Adrenal gland (tissue), 19 donors: ENCODE measurements at places on chromosomes 5 and 9. TPM values are rescaled to one million over a fixed set of nuclear protein-coding genes. Genes with fewer than 3 reads are reported as not detected.

The TCF7 gene
- total RNA-seq, result 6.2 TPM

GRCh38 chr5:140011297-140011802 is 31.7 kb downstream of the NRG2 start:
- no peak overlapping the region for H3K4me3 ChIP-seq
- H3K27ac ChIP-seq, result no peak overlapping the region
- no peaks in the 10 kb centered on the region for H3K36me3 ChIP-seq

The TEX48 gene
- total RNA-seq, result not detected

The ABLIM3 gene
- 18.2 TPM for total RNA-seq

DNA sequence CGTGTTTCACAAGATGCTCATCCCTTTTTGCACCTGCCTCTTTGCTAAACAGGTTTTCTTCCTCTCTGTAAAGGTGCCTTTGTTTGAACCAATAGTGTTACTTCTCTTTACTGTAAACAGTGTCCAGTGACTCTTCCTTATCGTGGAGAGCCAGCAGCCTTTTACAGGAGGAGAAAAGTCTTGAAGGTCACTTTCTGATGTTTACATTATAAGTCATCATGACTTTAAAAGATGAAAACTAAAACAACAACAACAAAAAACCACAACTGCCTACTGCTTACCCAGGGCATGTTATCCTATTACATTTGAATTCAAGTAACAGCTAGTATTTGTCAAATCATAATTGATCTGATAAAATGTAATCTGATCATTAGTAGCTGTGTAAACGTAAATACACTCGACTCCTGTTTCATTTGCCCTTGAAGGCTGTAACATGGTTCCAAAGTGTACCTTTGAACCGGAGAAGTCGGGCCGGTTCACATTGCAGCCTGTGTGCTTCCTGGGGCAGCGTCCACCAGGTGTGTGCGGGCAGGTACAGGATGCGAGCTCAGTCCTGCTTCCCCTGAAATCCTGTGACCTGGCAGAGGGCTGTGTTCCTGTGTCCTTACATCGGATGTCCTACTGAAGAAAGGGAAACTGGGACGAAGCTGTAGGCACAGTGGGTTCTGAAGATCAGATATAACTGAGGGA is 118.1 kb downstream of the C9orf152 start:
- no peaks in the 10 kb centered on the region for H3K27me3 ChIP-seq
- no peak for DNase-seq
- H3K36me3 ChIP-seq, result no peaks in the 10 kb centered on the region
- no peaks in the 10 kb centered on the region for H3K4me1 ChIP-seq

DNA sequence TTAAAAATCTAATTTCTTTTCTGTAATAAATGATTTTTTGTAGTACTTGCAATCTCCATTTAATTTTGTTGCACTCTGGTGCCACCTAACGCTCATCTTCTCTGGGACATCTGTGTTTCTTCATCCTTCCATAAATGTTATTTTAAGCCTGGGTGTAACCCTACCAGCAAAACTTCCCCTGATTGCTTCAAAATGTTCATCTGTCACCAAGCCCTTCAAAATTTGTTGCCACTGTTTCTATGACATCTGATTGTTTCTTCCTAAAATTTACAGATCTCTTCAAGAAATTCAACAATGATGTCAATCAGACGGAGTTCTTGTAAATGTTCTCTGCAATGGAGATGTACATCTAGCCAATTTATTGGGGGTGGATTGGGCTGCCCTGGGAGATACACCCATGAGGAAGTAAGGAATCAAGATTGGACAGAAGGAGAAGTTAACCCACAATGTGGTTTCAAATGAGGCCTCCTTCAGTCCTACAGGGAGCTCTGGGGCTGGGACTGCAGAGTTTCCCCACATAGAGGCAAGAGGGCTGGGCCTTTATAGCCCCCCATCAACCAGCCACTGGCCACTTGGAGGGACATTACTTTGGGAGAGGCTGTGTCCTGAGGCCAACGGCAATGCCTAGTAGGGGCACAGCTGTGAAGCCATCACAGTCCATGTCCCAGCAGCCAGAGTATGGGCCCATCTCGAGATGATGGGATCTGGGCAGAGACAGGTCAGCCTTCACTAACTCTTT is 23.3 kb downstream of the MCTP1 start:
- H3K27ac ChIP-seq, result no peak overlapping the region
- no peak overlapping the region for H3K4me3 ChIP-seq
- DNase-seq, result no peak
- no peaks in the 10 kb centered on the region for H3K36me3 ChIP-seq
- no peaks in the 10 kb centered on the region for H3K4me1 ChIP-seq
